ENCODE measurements at places on chromosomes 7 and 10.

- no peak for DNase-seq
Measured at GRCh38 chr10:36542493-36542892, 582.9 kb upstream of the ANKRD30A start.

DNA sequence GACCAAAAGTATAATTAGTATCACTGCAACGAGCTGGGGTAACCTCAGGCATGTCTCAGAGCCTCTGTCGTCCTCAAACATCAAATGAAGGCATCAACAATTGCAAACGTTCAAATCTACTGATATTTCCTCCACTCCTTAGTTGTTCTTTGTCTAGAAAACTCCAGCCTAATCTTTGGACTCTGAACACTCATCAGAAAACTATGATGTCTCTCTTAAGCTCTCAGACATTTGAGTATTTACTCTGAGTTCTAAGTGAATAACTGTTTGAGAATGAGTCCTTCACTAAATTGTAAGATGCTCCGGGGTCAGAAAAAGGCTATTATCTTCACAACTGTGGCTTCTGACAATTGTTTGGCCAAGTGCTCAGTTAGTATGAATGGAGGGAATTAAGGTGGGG is 536.4 kb downstream of the NRG3 start:
- no peak for DNase-seq

GRCh38 chr7:97094284-97094930 is 23.1 kb upstream of the SDHAF3 start:
- no peak for DNase-seq

DNA sequence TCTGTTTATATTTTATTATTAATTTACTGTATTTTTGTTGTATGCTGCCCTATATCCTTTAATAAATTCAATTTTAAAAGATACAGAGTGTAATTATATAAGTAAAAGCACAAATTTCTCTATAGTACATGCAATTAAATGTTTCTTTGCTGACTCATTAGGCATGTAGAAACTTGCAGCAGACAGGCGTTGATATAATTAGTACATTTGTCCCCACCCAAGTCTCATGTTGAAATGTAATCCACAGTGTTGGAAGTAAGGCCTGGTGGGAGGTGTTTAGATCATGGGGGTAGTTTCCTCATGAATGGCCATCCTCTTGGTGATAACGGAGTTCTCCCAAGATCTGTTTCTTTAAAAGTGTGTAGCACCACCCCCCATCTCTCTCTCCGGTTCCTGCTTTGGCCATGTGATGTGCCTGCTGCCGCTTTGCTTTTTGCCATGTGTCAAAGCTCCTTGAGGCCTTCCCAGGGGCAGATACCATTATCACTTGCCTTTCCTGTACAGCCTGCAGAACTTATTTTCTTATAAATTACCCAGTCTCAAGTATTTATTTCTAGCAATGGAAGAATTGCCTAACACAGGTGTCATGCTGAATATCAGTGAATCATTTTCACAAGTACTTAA is 63.7 kb downstream of the TSPAN12 start:
- DNase-seq: no peak

DNA sequence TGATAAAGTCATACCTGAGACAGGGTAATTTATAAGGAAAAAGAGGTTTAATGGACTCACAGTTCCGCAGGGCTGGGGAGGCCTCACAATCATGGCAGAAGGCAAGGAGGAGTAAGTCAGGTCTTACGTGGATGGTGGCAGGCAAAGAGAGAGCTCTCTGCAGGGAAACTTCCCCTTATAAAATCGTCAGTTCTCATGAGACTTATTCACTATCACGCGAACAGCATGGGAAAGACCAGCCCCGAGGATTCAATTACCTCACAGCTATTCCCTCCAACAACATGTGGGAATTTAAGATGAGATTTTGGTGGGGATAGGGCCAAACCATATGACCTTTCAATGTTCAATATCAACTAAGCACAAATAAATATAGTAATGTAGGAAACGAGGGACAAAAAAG is 559.4 kb upstream of the KCND2 start:
- no peak for DNase-seq

GRCh38 chr10:125340903-125341302 is 180.5 kb upstream of the CTBP2 start:
- DNase-seq: no peak

DNA sequence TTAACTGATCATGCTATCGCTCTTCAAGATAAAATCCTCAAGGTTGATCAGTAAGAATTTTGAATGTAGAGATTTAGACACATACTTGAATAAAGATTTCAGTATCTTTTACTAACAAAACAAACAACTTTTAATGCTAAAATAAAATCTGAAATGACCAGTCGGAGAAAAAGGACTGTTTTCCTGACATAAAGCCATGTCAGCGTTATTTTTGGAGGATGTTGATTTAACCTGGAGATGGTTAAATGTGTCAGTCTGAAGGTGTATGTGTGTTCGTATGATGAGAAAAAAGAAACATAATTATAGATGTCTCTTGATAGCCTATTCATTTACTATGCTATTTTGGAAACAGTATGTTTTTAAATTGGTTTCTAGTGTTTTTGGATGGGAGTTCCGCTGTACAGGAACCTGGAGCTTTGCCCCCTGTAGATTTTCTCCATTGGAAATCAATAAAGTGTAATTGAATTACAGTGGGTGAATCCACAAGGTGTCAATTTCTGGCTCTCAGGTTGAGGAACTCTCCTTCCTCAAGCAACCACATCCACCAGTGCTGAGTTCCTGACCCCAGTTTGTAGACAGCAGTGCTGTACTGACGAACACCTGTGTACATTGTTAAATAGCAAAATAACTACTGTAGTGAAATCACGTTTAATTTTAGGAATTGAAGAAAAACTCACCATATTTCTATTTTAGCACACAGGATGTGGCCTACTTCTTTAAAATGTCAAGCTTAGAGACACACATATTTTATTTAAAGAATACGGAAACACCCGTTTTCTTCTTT is 670.1 kb downstream of the MAGI2 start:
- no peak for DNase-seq

GRCh38 chr10:49615721-49616120 is 1.9 kb downstream of the CHAT start:
- DNase-seq: no peak

GRCh38 chr7:44215531-44215930 is 14.8 kb downstream of the YKT6 start:
- DNase-seq: no peak

GRCh38 chr7:28115261-28115660 is 65.3 kb downstream of the JAZF1 start:
- DNase-seq: no peak

GRCh38 chr7:114141415-114141814 is 222.6 kb upstream of the PPP1R3A start:
- DNase-seq: no peak

DNA sequence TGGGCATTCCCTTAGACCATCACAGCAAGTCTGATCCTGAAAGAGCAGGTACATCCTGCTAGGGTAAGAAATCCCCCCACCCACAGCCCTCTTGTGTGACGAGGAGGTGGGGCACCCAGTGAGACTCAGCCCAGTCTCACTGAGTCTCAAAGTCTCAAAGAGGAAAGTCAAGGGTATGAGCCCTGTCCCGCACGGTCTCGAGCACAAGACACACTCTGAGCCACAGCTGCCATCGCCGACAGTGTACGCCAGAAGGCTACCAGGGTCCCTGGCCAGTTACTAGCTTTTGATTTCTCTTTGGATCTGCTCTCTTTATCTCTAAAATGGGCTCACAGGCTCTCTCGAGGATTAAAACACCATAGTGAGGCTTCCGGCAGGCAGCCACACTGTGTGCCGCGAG is 190.2 kb downstream of the TNS3 start:
- DNase-seq: no peak

- no peak for DNase-seq
Measured at GRCh38 chr7:140342727-140343514, 55.4 kb downstream of the SLC37A3 start.

- DNase-seq: no peak
Measured at GRCh38 chr10:58894929-58895328, 281.5 kb upstream of the PHYHIPL start.

- DNase-seq: no peak
Measured at GRCh38 chr10:58023341-58024073, 244.2 kb downstream of the IPMK start.

DNA sequence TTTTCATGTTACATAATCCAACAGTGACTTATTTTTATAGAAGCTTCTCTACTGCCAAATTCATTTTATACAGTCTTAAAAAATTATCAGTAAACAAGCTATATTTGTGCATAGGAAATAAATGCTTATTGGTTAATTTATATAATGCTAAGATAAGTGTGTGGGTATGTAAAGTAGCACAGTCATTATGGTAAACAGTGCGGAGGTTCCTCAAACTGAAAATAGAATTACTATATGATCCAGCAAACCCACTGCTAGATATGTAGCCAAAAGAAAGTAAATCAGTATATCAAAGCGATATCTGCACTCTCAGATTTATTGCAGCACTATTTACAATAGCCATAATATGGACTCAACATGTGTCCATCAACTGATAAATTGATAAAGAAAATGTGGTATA is 71.1 kb downstream of the ATRNL1 start:
- no peak for DNase-seq

DNA sequence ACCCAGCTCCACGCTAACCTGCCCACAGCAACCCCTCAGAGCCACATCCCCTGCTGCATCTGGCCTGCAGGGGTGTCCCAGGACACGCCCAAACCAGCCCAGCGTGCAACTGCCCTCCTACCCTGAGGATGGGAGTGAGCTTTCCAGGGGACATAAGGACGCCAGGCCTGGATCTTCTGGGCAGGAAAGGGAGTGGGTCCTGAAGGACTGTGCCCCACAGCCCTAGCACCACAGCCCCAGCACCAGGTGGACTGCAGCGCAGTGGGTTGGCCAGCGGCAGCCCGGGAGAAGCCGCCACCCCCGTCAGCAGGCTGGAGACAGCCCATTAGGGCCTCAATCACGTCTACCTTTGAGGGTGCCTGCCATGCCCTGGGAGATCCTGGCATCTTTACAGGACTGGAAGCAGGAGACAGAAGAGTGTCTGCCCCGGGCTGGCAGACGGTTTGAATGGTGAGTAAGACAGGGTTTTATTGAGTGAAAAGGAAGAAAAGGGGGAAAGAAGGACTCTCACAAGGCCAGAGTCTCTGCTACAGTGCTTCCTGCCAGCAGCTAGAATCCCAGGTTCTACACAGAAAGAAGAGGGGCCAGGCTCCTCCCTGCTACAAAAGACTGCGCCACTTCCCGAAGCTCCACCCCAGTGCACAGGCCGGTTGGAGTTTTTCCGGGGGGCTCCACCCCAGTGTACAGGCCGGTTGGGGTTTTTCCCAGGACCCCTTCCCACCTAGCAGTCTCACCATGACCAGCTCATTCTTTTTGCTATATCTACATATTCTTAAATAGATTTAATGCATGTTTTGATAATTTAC is 69.8 kb upstream of the KCTD7 start:
- DNase-seq: no peak

- DNase-seq: no peak
Measured at GRCh38 chr10:122551450-122551849, 9.1 kb upstream of the DMBT1 start.

DNA sequence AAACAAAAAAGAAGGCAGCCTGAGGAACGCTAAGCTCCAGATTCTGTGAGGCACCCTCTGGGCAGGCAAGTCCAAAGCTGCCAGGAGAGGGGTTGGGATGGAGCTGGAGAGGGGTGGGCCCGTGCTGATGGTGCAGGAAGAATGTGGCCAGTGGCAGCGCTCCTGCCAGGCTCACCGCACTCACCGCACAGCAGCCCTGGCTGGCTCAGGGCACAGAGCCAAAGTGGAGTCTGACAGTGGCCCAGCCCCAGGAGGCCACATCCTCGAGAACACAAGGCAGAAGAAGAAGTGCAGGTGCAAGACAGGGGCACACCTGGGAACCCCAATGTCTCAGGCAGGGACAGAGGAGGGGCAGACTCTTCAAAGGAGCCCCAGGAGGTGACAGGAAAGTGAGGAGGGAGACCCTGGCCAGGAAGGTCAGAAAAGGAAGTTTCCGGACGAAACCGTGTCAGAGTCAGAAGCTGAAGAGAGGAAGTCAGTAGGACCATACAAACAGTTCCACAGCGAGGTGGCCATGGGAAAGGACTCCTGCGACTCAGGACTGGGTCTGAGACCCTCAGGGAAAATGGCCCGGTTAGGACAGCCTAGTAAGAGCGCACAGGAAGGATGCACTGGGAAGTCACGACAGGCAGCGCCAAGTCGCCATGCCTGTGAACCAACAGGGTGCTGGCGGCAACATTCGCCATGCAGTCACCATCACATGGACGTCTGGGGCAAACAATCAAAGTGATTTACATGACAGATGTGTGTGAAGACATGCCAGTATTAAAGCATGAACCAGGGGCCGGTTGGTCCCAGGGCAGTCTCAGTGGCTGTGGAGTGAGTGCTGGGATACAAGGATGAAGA is 54.4 kb downstream of the COBL start:
- DNase-seq: no peak

- peak; percentile 57 for DNase-seq
Measured at GRCh38 chr10:7258948-7259523, 151.8 kb downstream of the SFMBT2 start.

GRCh38 chr7:116273283-116273917 is 63.1 kb downstream of the TES start:
- no peak for DNase-seq

DNA sequence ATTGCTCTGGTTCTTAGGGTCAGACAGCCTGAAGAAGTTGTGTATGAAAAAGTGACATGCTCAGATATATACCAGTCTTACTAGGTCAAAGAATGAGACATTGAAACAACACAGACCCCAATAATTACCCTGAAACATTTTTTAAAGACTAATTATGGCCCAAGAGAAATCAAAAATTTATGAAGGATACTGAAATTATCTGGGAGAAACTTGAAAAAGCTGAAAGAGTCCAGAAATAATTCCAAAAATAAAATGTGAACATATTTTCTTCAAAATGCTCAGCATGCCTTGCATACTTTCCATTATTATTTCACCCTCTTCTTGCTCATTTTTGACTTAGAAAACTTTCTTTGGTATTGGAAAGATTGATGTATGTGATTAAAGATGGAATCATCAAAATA is 198.9 kb upstream of the CCDC6 start:
- no peak for DNase-seq

- DNase-seq: no peak
Measured at GRCh38 chr7:90817846-90818245, 221.7 kb downstream of the CDK14 start.

GRCh38 chr10:101292194-101293006 is 61.6 kb upstream of the BTRC start:
- no peak for DNase-seq

DNA sequence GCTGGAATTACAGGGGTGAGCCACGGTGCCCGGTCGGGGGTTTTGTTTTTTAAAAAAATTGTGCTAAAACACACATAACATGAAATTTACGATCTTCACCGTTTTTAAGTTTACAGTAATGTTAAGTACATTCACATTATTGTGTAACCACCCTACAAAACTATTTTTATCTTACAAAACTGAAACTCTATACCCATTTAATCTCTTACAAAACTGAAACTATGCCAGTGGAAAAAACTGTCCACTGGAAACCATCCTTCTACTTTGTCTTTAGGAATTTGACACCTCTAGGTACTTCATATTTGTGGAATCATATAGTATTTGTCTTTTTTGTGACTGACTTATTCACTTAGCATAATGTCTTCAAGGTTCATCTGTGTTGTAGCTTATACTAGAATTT is 1.0 kb upstream of the PSMC2 start:
- no peak for DNase-seq
